ENCODE measurements at places on chromosomes 7 and 10.

DNA sequence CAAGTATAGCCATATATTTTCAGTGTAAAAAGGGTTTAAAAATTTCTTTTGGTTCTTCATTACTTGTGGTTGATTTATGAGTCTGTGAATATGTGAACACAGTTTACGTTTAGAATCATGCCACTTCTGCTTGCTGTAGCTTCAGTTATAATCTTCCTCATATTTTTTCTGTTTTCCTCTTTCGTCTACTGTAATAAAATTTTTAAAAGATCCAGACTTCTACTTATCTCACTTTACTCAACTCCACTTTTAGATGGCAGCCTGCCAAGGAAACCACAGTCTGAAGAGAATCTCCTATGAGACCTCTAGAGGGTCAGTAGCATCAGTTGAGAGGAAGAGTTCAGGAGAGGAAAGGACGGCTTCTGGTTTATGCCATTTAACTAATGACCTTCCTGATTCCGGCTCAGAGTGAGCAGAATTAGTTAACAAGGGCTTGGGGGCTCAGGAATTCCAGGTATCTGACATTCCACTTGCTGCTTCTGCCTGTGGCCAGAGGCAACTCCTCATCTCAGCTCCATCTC lies 21.4 kb downstream of the CREB5 start:
- DNase-seq, result peak; percentile 52

GRCh38 chr10:18205098-18205834 lies 65.0 kb downstream of the CACNB2 start:
- DNase-seq, result peak; percentile 59

- no peak for DNase-seq
Measured at GRCh38 chr7:57176928-57177635, 44.8 kb upstream of the ZNF479 start.

- DNase-seq, result no peak
Measured at GRCh38 chr7:125878988-125879387, 949.4 kb upstream of the POT1 start.

GRCh38 chr10:43166207-43166879 lies 28.1 kb downstream of the CSGALNACT2 start:
- DNase-seq, result peak; percentile 19

Data from IMR-90 (cell line).